ENCODE measurements at places on chromosomes 11 and 22.

- DNase-seq, result no peak
These were observed 11.2 kb upstream of the CTSD start for GRCh38 chr11:1774886-1775285.

- no peak for DNase-seq
These were observed 18.5 kb downstream of the KRTAP5-5 start for GRCh38 chr11:1647901-1648652.

GRCh38 chr11:120894202-120894985 is 129.5 kb upstream of the TBCEL start:
- DNase-seq, result no peak

DNA sequence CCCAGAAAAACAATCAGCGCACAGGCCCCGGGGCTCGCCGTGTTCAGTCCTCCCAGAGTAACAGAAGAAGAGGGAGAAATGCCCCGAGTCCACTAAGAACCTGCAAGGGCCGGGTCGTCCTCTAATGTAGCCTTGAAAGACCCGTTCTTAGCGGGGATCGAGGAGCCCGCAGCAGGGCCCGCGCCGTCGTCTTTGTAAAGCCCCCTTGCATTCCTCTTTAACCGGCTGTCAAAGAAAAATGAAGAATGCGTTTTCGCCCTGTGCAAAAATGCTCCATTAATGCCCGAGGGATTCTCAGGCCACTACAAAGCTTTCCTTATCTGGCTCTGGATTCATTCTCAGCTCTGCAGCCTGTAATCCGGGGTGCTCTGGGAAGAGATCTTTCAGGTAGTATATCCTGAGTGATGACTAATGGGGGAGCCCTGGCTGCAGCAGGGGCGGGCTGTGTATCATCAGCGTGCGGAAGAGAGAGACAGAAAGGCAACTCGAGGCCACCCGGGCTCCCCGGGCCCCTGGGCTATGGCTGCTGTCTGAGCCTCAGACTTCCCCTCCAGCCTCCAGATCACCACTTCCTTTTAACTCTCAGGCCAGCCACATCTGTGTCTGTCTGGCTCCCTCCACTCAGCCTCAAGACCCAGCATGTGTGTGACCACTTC is 78.2 kb downstream of the FBLN1 start:
- DNase-seq, result no peak

GRCh38 chr11:68044898-68045351 is 6.1 kb downstream of the TCIRG1 start:
- no peak for DNase-seq

- DNase-seq, result no peak
These were observed 4.7 kb downstream of the KCNJ1 start for GRCh38 chr11:128862406-128862805.

- no peak for DNase-seq
These were observed 99.5 kb downstream of the CASP12 start for GRCh38 chr11:104798789-104799188.

DNA sequence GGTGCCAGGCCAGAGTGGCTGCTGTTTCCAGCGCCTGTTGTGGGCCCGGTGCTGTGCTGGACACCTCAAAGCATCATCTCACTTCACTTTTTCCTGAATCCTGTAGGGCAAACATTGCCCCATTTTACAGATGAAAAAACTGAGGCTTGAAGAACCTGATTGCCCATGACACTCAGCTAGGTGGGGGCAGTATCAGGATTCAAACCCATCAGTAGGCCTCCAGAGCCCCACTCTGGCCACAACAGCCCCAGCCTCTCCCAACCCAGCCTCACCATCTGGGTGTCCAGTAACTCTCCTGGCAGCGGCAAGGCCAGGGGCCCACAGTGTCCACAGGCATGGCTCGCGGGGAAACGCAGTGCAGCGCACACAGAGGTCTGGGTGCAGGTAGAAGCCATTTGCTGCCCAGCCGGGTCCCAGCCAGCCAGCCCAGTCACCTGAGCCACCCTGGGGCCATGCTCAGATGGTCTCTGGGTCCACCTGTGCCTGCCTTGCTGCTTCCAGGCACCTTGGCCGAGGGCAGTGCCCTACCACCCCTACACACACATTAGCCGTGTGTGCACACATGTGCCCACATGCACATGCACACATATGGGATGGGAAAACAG is 11.5 kb downstream of the SLC22A12 start:
- no peak for DNase-seq

GRCh38 chr22:33922349-33922681 is 2.0 kb upstream of the LARGE1 start:
- no peak for DNase-seq

GRCh38 chr11:130278151-130278550 is 36.6 kb downstream of the ZBTB44 start:
- no peak for DNase-seq

DNA sequence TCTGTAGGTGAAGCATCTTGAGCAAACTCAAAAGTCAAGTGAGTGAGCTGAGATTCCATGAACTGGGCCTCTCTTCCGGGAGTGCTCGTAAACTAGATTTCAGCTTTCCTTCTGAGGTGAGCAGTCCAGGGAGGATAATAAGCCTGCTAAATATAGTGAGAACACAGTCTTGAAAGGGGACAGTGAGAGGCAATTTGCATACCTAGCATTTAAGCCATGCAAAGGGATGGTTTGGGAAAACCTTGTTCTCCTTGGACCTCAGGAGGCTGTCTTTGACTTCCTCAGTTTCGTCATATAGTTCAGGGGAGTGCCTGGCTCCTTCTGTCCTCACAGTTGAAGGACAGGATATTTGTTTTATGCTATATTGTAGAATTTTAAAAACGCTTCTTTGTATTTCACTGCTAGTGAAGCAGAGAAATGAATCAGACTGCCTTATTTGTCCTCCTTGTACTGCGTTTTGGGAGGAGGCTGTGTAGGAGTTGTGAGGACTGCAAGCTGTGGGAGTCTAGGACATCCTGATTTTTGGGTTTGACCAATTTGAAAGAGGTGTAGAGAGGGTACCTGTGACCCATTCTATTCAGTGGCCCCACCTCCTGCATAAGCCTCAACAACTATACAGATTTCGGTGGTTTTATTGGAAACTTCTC is 11.0 kb upstream of the SORL1-AS1 start:
- DNase-seq, result no peak

DNA sequence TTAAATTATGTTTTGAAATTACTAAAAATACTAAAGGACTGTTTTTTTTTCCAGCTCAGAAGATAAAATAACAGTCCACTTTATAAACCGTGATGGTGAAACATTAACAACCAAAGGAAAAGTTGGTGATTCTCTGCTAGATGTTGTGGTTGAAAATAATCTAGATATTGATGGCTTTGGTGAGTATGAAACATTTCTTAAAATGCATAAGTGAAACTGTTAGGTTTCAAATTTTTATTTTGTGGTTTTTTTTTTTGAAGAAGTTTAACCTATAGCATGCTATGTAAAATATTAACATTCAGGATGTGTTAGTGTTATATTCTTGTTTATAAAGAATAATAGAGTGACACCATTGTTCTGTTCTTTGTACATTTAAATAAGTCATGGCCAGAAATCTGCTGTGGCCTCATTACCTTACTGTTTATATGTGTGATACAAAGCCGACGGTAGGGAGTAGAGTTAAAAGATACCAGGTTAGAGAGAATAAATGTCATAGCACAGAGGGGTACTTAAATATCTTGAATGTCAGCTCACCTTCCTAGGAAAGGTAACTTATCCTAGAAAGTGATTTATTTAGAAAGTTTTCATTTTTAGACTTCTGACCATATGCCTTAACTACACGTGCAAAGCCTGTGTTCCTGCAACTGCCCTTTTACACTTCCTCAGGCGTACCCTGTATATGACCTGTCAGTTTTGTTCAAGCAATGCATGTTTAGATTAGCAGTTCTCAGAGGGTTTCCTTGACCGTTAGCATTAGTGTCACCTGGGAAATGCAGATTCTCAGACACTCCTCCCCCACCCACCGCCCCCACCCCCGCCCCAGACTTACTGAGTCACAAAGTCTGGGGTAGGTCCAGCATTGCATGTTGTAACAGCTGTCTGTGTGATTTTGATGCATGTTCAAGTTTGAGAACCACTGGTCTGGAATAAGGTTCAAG is 6.3 kb downstream of the FDX1 start:
- no peak for DNase-seq

GRCh38 chr11:35162745-35163144 is 23.8 kb downstream of the CD44 start:
- no peak for DNase-seq

DNA sequence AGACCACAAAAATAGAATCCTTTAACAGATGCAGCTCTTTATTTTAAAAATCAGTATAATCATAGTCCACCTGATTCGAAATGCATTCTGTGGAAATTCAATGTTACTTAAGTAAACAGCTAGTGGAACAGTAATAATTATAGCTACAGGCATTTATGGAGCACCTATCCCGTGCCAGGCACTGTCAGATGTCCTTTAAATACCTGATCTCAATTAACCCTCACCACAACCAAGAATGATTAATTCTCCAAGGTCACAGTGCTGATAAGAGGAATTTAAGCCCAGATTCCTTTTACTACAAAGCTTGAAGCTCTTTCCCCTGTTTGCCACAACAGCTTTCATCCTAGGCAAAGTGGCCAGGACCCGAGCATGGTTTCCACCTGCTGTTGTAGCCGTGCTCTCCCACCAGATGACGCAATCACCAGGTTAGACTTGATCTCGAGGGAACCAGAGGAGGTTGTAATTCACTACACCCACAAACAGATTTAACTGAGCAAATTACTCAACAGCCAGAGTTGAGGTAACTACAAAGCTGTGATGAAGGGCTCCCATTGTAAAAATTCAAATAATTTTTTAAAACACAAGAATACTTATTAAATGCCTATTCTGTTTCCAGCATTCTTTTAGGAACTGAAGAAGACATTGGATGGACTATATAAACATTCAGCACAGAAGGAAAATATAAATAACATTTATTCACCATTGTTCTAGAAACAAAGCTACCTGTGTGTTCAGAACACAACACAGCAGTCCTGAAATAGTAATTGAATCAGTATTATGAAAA is 10.3 kb downstream of the PRDM10 start:
- no peak for DNase-seq
